GM12878 (cell line): ENCODE measurements at places on chromosomes 5 and 9.

DNA sequence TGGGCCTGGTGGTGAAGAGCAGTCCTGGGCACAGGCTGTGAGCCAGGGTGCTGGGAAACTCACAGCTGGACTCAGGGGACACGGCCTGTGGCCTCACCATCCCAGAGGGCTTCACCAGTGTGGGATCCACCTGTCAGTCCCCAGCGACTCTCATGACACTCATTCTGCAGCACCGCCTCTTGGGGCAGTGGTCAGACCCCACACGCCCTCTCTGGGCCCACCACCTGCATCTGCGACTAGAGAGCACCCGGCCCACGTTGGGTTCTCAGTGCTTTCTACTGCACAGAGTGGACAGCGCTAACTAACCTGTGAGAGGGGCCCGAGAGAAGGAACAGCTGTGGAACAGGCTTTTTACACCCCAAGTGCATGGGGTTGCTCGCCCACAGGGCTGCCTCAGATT lies 45.8 kb upstream of the GARNL3 start:
- no peak for DNase-seq

DNA sequence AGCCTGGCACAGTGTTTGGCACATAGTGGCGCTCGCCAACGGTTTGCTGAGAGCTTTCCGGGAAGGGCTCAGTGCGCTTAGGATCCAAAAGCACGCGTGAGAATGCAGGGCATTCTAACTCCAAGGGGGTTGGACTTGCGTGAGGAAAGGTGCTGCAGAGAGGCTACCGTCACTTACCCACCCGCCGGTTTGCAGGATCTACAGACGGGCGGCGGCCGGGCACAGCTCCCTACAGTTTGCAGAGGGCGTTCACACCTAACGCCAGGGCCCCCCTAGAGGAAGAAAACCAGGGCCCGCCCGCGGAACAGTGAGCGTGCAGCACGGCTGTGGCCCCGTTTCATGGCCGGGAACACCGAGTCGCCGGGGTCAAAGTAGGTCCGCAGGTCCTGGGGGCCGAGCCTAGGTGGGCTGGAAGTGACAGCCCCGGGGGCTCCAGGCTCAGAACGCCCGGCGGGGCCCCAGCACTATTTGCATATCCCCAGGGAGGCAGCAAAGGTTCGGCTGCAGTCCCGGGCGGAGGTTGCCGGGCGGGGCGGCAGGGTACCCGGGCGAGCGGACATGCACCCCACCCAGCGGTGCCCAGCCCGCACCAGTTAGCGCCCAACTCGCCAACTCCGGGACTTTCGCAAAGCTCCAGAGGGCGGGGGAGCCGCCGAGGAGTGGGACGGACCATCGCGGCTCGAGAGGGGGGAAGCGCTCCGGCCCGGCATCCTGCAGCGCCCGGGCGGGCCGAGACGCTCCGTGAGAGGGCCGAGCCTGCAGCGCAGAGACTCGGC lies 526 bp upstream of the GALNT10 start:
- no peak for DNase-seq

- no peak for DNase-seq
Observed at GRCh38 chr9:105171589-105171988, 72.9 kb upstream of the SLC44A1 start.

DNA sequence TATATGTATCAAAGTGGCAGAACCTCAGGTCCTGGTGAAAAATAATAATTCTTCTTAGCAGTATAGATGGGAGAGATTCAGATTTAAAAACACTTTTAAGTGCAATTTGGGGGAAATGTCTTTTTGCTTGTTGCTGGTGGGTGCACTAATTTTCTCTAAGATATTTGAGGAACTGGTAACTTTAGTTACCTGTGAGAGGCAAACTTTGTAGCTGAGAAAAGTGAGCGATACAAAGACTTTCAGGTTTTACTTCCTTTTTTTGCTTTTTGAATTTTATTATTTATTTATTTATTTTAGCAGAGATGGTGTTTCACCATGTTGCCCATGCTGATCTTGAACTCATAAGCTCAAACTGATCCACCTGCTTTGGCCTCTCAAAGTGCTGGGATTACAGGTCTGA lies 303.1 kb upstream of the PTGER4 start:
- DNase-seq, result no peak
